ENCODE measurements at places on chromosomes 7 and 10.

GRCh38 chr7:133714654-133715053 is 412.5 kb upstream of the LRGUK start:
- DNase-seq = no peak

DNA sequence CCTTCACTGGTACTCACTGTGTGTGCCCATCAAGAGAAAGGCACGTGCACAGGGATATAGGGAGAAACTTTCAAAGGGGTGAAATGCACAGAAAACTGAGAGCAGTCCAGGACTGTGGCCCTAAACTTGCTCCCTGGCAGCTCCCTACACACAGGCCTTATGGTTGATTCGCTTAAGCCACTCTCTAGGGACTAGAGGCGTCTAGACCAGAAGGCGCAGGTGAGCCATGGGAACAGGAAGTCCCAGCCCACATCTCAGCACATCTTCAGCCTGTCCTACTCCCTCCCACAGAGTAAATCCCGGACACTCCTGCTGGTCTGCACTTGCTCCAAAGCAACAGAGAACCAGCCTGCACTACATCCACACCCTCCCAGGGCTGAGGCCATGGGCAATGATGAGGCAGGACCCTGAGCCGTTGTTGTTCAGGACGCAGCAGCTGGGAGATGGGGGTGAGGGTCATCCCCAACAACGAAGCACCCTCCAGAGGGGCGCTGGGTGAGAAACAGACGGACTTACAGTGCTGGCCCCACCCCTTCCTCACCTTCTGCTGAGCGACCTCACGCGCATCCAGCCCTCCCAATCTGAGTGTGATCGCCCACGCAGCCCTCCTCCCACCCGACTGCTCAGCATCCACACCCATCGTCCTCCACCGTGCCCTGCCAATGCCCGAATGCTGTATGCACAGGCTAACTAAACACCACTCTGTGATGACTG is 109.3 kb downstream of the TNS3 start:
- no peak for DNase-seq

DNA sequence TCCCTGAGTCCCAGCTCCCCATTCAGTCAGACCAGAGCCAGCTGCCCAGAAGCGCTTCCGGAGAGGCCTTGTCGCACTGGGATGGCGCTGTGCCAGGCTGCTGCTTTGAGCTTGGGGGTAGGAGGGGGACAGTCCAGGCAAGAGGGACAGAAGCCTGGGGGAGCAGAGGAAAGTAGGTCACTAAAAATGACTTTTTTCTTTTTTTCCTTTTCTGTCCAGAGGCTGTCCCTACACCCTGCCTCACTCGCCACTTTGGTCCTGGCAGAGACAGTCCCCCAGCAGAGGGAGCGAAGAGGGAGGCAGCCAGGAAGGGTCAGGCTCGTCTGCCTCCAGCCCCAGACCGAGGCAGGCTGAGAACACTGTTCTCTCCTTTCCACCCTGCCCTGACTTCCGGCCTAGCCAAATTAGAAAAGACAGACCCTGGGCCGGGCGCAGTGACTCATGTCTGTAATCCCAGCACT is 15.8 kb upstream of the TRIM8 start:
- DNase-seq = no peak

DNA sequence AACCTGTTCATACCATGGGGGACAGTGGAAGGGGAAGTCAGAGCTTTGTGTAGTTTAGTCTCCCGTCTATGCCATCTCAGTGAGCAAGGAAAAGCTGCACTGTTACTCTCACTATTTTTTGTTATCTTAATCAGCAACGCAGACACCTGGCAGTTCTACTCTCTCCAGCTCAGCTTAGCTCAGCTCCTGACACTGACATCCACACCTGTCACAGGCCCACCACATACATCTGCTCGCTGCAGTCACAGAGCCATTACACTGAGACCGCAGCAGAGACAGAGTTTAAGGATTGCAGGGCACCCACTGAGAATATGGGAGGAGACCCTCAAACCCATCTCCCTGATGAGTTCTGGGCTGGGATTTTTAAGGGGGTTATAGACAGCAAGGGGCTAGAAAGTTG is 257.3 kb upstream of the AKR1E2 start:
- DNase-seq = no peak

DNA sequence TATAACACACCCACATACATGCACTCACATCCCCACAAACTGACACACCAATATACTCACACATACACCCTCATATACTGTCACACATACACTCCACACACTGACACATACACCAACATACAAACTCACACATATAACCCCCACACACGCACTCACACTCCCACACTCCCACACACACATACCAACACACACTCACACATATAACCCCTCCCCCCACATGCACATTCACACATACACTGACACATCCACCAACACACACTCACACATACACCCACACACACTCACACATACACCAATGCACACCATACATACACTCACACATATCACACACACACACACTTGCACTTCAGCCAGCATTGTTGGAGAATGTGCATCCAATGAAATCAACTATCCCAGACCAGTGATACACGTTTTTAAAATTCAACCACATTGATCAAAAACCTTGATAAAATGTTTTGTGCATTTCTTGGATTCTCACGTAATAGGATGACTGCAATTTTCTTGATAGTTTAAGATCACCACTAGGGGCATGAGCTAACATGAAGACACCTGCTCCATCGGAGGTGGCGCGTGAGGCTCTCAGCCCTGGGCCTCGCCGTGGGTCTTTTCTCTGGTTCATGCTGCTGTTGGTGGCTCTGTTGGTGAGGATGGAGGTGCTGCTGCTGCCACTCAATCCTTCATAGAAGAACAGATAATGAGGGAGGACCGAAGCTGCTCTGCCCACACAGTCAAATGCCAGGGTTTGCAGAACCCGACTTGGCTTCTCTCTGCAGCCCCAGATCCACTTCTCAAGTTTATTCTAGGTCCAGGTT is 32.1 kb upstream of the CHST15 start:
- DNase-seq = peak; percentile 55

GRCh38 chr7:130154501-130155317 is 50.5 kb downstream of the TMEM209 start:
- DNase-seq = peak; percentile 49

DNA sequence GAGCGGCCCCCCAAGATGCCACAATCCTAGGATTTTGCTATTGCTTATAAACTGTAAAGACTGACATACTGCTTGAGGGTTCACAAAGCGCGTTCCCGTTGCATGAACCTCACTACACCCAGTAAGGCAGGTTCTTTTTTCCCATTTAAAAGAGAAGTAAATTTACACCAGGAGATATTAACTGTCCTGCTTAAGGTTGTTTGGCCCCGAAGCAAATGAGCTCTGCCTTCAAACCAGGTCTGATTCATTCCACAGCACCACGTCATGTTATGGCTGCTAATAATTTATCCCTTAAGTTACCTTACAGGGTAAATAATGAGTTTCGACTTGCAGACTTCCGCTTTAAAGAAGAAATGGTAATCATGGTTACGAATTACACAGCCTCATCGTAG is 559 bp upstream of the FKBP14 start:
- DNase-seq = peak; percentile 20

GRCh38 chr7:107220356-107220755 is 51.6 kb downstream of the HBP1 start:
- no peak for DNase-seq

- DNase-seq = no peak
Measured at GRCh38 chr7:20220921-20221547, 3.9 kb upstream of the MACC1 start.

- no peak for DNase-seq
Measured at GRCh38 chr10:49355221-49355620, 40.7 kb downstream of the DRGX start.

GRCh38 chr7:15159261-15159660 is 256.7 kb upstream of the DGKB start:
- DNase-seq = no peak

DNA sequence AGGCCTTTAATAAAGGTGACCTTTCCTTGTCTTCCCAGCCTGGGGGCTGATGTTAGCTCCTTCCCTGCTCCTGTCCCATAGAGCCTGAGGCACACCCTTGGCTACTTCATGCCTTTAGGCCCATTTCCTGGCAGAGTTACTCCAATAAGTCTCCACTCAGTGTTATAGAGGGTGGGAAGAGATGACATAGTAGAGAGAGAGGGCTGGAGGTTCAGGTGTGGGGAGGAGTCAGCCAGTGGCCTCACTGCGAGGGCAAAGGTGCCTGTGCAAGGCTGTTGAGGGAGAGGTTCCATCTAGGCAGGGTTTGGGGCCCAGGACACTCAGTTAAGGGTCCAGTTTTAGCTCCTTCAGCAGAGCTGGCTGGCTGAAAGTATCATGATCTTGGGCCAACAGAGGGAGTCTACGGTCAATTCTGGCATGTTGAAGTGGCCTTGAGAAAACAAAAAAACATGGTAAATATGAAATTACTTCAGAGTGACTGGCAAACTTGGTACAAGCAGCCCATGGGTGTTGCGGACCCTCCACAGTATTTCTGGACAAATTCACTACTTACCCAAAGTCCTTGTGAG is 67.9 kb downstream of the ZNF783 start:
- DNase-seq = no peak

DNA sequence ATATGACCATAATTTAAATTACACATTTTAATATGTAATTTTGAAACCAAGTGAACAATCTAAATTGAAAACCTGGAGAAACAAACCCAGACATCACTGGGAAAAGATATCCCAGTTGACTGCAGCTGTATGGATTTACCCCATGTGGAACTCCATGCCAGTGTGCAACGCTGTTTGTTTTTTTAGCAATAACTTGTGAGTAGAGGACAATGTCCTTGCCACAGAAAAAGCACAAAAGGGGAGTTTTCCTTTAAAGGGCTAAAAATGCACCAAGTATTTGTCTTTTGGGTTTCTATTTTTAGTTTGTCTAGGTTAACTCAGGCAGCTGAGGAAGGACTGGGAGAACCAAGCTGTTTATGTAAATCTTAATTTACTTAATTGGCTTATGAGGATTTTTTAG is 15.1 kb upstream of the COL17A1 start:
- DNase-seq = no peak

DNA sequence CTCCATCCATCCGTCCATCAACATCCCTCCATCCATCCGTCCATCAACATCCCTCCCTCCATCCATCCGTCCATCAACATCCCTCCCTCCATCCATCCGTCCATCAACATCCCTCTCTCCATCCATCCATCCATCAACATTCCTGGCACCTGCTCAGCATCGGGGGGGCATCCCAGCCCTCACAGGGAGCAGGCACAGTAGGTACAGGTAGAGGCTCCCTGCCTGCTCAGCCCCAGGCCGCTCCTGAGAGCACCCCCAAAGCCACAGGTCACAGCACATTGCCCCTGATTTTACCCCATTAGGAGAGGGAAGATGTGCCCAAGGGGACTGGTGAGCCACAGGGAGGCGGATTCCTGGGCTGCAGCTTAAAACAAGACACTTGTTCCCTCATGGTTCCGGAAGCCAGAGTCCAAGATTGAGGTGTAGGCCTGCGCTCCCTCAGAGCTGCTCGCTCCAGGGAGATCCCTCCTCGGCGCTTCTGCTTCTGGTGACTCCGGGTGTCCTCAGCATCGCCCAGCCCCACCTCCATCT is 21.1 kb upstream of the CFAP46 start:
- DNase-seq = no peak

DNA sequence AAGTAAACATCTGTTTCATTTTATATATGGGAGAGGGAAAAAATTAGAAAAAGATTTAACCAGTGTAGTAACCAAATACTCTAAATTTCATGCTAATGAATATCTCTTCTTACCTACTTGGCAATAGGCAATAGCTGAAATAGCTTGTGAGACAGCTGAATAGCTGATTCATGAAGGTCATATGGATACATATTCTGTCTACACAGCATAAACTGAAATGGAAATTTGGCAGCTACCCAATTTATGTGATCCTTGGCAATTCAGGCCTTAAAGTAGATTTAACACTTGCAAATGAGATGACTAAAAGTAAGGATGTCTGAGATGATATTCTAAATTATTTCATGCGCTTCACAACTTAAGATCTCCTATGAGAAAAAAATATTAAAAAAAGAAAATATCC is 261.2 kb upstream of the SEMA3A start:
- DNase-seq = no peak

DNA sequence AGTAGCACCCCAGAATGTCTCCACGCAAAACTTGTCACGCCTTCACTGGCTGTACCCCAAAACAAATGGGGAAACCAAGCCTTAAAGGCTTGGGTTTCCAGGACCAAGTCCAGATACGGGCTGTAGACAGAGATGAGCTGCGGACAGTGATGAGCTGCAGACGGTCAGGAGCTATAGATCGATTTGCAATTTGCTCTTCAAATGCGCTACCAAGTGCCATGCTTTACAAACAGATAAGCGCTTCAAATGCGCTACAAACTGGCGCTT is 658 bp upstream of the SGCE start:
- no peak for DNase-seq

- no peak for DNase-seq
Measured at GRCh38 chr7:156184164-156184563, 371.9 kb upstream of the SHH start.

GRCh38 chr7:101775181-101775580 is 42.2 kb upstream of the CUX1 start:
- no peak for DNase-seq

DNA sequence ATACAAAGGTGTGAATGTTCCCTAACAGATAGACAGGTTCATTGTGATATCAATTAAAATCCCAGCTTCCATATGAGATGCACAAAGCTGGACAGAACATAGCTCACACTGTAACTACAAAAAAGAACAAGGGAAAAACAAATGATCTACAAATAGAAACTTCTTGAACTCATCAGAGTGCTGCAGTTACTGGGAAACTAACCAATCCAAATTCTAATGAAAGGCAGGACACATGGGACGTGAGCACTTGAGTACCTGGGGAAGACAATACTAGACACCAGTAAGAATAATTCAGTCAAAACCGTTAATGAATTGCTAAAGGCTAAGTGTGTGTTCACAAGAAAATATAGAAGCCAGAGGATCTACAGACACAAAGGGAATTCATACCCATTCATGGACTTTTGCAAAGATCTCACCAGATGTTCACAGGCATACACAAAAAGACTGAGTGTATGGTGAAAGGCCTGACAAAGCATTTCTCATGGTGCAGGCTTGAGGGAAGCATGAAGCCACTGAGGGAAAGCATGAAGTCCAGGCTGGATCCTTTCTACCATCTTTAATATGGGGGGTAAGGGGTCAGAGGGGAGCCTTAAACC is 7.8 kb upstream of the GPR22 start:
- DNase-seq = no peak

DNA sequence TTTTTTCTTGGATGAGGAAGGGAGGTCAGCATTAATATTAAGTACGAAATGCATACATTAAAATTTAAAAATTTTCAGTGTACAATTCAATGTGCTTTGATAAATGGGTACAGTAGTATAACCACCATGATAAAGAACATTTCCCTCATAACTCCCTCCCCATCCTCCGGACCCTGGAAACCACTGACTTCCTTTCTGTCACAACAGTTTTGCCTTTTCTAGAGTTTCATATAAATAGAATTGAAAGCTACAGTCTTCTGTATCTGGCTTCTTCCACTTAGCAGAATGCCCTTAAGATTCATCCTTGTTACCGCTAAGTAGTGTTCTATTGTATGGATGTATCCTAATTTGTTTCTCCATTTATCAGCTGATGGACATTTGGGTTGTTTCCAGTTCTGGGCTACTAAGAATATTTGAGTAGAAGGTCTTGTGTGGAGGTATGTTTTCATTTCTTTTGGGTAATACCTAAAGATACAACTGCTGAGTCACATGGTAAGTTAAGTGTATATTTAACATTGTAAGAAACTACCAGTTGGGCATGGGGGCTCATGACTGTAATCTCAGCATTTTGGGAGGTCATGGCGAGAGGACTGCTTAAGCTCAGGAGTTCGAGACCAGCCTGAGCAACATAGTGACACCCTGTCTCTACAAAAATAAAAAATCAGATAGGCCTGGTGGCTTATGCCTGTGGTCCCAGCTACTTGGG is 30.8 kb downstream of the ABI1 start:
- DNase-seq = no peak

GRCh38 chr7:107953924-107954303 is 49.0 kb downstream of the LAMB1 start:
- no peak for DNase-seq
